ENCODE measurements at places on chromosomes 7 and 10.

DNA sequence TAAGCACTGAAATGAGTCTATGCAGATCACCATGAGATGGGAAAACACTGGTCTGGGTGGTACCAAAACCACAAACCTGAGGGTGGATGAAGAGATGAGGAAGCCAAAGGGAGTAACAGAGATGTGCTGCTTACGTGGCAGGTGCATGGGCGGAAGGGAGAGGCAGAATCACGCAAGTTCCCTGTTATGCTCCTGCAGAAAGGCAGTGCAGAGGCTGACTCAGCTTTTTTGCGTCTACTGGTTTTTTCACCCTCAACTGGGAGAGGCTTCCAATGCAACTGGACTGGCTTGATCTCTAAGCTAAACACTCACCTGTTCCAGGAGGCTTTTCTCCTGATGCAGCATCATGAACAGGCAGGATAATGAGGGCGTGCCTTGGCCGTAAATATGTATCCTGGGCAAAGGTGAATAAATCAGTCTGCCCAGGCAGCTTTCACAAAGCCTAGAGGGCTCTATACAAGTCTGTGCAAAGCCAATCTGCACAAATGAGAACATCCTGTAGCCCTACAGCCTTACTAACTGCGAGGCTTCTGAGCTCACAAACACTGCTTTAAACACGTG, 95.4 kb upstream of the AFAP1L2 start:
- DNase-seq: peak; percentile 39

- no peak for DNase-seq
These were observed 20.8 kb upstream of the HYAL4 start for GRCh38 chr7:123823898-123824753.

DNA sequence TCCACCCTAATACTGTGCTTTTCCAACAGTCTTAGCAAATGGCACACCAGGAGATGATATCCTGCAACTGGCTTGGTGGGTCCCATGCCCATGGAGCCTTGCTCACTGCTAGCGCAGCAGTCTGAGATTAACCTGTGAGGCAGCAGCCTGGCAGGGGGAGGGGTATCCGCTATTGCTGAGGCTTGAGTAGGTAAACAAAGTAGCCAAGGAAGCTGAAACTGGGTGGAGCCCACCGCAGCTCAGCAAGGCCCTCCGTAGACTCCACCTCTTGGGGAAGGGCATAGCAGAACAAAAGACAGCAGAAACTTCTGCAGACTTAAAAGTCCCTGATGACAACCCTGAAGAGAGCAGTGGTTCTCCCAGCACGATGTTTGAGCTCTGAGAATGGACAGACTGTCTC, 399.0 kb downstream of the CCSER2 start:
- no peak for DNase-seq

DNA sequence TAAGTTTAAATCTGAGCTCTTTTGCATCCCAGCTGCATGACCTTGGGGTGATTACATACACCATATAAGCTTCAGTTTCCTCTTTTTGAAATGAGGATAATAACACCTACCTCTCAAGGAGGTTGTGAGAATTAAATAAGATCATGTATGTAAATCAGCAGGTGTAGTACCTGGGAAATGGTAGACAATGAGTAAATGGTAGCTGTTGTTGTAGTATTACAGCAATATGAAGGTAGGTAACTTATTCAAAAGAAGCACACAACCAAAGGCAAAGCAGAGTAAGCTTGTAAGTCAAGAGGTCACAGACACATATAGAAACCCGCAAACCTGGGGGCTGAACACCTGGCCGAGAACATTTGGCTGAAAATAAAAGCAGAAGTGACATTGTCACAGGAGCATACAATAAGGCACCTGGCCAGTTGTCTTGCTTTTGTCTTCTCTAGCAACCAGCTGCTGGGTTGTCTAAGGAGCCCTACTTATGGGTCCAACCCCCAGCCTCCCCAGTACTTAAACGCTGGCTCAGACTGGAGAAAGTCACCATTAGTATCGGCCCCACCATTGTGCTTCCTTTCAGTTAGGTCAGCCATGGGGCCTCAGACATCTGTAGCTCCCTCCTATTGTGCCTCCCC, 203.6 kb upstream of the MKLN1 start:
- DNase-seq: no peak

DNA sequence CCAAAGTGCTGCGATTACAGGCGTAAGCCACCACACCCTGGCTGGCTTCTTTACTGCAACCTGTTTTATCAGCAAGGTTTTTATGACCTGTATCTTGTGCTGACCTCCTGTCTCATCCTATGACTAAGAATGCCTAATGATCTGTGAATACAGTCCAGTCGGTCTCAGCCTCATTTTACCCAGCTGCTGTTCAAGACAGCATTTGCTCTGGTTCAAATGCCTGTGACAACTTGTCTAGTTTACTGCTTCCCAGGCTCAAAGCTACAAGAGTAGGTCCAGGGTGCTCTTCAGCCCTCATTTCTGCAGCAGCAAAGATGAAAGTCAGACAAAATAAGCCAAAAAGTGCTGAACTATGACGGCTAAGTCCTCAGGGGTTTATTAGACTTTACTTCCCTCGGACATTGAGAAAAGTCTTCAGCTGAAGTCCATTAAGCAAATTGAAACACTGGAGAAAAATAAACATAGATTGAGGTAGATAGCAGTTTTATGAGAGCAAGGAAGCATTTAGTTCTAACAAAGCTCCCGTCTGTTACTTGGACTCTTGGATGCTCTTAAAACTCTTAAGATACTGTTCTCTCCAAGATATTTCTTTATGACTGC, 12.5 kb upstream of the LYZL1 start:
- DNase-seq: no peak

- DNase-seq: no peak
These were observed 2.8 kb upstream of the DEPP1 start for GRCh38 chr10:44981172-44982113.

Data from CD4-positive, alpha-beta T cell treated with Interleukin-10 for 1 hour (primary cell).